Suppressor macrophage treated with lipopolysaccharide for 4 hours (primary cell): ENCODE measurements at places on chromosomes 16 and 17.
A peak's percentile ranks its signal among the peaks of the same experiment; 100 is the strongest.

DNA sequence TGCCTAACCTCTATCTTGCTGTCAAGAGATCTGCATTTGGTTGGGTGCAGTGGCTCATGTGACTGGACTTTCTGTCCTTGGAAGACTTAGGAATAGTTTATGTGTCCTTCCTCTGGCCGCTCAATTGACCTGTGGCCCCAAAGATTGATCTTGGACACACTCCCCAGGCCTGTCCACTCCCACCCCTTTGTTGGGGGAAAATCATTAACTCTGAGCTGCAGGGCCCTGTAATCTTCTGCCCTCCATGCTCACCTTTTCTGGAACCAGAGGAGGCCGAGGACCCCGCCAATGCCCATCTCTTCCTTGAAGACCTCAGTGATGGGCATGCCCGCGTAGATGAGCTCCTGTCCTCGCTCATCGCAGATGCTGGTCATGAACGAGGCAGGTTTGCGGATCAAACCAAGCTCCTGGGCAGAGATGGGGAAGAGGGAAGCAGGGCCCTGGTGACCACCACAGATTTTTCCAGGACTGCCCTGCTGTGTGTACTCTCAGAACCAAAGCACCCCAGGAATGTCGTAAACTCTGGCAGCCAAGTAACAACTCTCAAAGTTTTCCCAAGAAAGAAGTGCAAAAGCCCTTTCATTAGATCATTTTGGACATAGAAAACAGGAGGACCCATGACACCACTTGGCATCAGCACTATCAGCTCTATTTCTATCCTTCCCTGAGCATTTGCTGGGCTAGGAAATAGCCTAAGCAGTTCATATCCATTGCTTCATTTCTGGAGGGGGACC is 8.5 kb upstream of the KLHL11 start:
- no peak for DNase-seq

DNA sequence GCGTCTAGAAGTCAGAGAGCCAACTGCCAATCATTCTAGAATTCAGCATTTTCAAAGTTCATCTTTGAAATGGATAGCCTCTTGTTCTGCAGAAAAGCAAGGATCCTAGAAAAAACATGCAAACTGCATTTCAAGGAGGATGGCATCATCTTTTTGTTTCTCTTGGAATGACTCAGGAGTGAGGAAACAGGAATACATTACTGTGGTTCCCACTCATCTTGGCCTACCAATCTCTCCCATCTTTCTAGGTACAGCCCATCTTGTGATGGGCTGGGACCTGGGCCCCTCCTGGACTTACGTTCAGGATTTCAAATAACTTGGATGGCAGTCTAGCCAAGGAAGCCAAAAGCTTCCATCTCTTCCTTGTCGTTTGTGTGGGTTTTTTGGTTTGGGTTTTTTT is 363.4 kb downstream of the CDH13 start:
- DNase-seq = no peak

DNA sequence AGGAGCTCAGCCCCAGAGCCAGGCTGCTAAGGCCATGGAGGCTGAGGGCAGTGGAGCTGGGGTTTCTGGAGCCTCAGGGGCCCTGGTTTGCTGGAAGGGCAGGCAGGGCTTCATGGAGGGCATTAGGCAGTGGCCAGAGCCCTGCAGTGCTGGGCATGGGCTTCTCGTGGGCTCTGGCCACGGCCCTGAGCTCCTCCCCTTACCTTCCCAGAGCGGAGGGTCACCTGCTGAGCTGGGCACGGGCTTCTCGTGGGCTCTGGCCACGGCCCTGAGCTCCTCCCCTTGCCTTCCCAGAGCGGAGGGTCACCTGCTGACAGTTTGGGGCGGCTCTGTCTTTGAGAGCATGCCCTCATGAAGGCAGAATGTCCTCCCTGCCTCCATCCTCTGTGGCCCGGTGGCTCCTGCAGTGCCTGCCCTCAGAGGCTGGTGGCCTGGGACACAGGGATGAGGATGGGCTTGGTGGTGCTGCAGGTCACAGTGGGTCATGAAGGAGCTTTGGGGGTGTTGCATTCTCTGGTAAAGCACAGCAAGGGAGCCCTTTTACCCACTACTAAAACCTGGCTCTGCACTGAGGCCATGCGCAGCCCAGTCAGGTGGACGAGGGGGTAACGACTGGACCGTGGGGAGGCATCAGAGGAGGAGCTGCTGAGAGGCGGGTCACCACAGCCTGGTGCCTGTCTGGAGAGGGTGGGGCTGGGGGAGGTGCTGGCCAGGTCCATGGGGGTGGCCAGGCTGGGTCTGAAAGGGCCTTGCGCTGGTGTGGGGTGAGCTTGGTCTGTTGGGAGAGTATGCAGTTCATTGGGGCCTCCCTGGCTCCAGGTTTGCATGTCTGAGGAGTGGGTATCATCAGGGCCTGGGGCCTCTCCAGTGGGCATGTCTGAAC is 2.9 kb upstream of the RNPS1 start:
- DNase-seq = no peak

DNA sequence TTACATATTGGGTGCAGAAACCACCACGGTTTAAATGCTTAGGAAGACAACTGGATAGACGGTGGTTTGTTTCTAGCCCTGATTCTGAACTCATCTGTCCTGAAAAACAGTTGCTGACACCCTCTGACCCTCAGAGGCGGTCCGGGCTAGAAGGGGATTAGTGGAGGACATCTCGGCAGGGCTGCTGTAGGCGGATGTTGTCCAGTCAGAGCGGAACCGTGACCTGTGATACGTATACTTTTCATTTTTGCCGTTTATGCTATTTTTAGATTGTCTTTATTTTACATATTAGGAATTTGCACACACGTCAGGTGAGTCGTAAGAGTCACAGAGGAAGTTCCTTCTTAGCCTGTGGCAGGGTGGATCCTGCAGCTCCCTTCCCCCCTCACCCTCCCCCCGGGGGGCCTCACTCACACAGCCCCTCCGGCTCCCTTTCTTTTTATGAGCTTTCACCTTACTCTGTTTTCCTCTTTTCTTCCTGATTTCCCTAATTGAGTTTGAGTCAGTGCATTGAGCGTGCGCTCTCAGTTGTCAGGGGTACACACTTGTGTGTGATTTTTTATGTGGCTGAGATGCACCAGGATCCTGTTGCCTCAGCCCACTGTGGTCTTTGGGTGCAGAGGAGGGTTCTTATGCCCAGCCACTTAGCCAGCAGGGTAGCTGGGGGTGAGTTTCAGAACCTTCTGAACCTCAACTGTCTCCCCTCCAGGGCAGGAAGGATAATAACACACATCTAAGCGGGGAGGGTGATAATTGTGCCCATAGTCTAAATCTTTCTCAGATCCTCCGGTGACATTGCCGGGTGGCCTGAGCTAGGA is 211.1 kb upstream of the CHMP6 start:
- peak; percentile 28 for DNase-seq

GRCh38 chr16:76926595-76926994 is 264.4 kb upstream of the MON1B start:
- DNase-seq = no peak

DNA sequence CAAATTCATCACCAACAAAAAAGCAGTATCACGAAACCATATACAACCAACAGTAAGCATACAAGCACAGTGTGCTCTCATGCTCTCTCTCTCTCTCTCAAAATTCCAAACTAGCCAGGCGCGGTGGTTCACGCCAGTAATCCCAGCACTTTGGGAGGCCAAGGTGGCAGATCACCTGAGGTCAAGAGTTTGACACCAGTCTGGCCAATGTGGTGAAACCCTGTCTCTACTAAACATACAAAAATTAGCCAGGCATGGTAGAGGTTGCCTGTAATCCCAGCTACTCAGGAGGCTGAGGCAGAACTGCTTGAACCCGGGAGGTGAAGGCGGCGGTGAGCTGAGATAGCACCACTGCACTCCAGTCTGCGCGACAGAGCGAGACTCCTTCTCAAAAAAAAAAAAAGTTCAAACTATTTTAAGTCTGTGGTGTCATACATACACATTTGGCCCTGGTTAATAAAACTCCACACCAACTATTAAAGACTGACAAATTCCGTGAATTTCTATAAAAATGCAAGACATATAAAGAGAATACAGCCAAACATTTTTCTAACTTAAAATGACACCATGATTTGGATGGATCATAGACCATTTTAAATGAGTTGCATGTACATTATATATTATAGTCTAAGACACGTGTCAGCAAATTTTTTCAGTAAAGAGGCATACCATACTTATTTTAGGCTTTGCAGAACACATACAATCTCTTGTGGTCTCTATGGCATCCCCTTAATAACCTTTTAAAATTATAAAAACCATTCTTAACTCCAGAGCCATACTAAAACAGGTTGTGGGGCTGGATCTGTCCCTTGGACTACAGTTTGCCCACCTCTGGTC is 30.9 kb downstream of the GLG1 start:
- no peak for DNase-seq

DNA sequence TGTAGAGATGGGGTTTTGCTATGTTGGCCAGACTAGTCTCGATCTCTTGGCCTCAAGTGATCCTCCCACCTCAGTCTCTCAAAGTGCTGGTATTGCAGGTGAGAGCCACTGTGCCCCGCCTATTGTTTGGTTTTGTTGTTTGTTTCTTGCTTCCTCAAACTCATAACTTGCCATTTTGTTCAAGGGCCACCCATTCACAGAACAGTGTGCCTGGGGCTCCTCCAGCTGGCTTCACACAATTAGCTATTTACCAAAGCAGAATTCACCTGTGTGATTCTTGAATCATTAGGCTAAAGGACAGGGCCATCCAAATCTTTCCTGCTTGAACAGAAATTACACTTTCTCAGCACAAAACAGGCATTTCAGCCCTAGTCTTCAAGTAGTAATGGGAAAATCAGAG is 7.2 kb downstream of the ABHD15 start:
- DNase-seq = no peak

GRCh38 chr17:81386141-81386645 is 9.1 kb upstream of the BAHCC1 start:
- no peak for DNase-seq

DNA sequence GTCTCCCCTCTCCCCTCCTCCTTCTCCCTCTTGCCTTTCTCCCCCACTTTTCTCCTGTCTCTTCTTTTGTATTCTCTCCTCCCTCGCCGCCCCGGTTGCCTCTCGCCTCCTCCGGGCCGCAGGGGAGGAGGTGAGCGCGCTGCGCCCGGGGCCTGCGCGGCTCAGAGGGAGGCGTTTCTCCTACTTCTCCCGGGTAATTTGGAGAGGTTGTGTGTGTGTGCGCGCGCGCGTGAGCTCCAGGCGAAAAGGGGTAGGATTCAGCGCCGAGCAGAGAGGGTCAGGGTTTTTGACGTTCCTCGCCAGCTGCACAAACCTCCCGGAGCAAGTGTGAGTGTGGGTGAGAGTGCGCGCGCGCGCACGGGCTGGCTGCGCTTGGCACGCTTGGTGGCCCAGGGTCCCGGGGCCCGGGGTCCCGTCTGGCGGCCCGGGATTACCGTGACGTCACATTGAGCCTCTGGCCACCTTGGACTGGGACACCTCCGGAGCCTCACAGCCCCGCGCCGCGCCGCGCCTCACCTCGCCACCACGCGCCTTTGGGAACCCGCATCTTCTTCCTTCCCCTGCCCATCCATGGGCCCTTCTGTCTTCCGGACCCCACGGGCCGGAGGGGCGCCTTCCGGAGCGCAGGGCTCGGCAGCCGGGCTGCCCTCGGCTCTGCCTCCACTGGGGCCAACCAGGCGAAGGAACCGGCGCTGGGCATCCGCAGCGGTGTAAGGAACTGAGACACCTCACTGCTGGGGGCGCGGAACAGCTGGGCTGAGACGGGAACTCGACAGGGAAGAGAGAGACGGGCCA is 479 bp downstream of the IRX6 start:
- DNase-seq = no peak

DNA sequence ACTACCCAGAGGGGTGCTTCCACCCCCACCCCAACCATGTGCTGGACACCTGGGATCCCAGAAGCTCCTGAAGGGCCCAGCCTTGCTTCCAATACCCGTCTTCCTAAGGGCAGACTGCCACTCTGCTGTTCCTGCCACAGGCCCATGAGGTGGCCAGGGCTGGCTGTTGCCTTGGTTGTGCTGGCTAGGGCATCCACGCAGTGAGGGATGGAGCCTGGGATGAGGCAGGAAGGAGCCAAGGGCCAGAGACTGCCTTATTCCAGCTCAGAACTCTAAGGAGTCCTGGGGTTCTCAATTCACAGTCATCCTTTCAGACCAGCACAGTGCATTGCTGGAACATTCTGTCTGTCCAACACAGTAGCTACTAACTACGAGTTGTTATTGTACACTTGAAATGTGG is 37.8 kb downstream of the BCO1 start:
- no peak for DNase-seq

DNA sequence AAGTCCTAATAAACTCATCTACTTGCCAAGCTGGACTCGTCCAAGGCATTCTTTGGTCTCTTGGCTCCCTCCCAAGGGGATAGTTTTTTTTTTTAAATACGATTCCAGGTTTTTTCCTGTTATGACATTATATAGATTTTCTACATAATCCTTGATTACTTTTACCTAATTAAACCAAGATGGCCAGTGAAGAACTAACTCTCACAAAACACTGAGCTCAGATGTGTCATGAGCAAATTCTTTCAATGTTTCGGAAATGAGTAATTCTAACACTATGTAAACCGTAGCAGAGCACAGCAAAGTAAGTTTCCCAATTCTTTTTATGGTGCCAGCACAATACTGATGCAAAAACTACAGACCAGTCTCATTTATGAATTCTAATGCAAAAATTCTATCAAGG is 1.8 kb downstream of the ZNF23 start:
- no peak for DNase-seq

- no peak for DNase-seq
Observed at GRCh38 chr17:4808378-4808767, 1.4 kb downstream of the PLD2 start.

- no peak for DNase-seq
Observed at GRCh38 chr17:4893272-4893671, 6.1 kb upstream of the C17orf107 start.

GRCh38 chr17:44318077-44318892 is 6.3 kb downstream of the SLC25A39 start:
- DNase-seq = no peak

- peak; percentile 76 for DNase-seq
Observed at GRCh38 chr17:81119223-81120148, 45.8 kb upstream of the PVALEF start.

DNA sequence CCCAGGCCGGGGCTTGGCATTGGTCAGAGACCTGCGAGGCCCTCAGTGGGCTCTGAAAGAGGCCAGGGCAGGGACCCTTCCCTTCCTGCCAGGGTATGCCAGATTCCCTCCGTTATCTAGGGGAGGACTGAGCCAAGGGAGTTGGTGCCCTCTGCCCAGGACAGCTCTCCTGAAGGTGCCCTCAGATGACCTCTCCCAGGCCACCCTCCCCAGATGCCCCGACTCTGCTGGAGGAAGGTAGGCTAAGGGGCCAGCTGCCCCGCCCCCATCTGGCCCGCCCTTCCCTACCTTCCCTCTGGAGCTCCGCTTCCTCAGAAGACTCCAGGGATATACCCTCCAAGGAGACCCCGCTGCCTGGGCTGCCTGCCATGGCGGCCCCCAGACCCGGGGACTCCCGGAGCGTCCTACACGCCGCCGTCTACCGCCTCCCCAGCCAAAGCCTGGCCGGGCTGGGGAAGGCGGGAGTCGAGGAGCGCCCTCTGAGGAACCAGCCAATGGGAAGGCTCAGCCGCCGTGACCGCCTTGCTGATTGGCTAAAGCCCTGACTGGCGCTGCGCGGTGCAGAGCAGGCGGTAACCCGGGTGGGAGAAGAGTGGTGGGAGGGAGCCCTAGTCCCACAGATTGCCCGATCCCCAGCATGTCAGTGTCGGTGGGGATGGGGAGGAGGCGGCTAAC is 7.0 kb downstream of the MPP2 start:
- DNase-seq = peak; percentile 86

GRCh38 chr17:73323409-73324159 is 11.8 kb upstream of the CDC42EP4 start:
- no peak for DNase-seq
